Kidney tubule cell (primary cell): ENCODE measurements at places on chromosomes 3 and 15.
A peak's percentile ranks its signal among the peaks of the same experiment; 100 is the strongest.

DNA sequence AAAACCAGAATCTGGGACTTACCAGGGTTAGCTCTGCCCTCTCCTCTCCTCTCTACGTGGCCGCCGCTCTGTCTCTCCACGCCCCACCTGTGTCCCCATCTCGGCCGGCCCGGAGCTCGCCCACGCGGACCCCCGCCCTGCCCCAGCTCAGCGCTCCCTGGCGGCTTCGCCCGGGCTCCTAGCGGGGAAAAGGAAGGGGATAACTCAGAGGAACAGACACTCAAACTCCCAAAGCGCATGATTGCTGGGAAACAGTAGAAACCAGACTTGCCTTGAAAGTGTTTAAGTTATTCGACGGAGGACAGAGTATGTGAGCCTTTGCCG is 5.4 kb downstream of the ISL2 start:
- no peak for DNase-seq

- DNase-seq, result no peak
Observed at GRCh38 chr3:186663361-186664118, 2.3 kb upstream of the HRG start.

DNA sequence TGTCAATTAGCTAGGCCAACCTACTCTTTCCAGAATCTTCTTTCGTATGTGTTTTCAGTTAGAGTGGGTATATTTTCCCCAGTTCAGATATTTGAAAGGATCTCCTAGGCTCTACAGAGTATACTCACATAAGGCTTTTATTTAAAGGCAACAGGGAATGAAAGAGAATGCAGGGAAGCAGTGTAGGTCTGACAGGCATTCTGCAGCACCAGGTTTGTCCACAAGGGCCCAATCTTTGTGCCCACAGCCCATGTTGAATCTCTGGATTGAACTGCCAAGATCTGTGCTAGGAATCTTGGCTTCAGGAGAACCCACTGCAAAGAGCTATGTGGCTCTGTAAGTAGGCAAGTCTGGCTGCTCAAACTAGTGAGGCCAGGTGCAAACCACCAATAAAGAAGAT is 24.2 kb upstream of the GALNT15 start:
- DNase-seq, result no peak

DNA sequence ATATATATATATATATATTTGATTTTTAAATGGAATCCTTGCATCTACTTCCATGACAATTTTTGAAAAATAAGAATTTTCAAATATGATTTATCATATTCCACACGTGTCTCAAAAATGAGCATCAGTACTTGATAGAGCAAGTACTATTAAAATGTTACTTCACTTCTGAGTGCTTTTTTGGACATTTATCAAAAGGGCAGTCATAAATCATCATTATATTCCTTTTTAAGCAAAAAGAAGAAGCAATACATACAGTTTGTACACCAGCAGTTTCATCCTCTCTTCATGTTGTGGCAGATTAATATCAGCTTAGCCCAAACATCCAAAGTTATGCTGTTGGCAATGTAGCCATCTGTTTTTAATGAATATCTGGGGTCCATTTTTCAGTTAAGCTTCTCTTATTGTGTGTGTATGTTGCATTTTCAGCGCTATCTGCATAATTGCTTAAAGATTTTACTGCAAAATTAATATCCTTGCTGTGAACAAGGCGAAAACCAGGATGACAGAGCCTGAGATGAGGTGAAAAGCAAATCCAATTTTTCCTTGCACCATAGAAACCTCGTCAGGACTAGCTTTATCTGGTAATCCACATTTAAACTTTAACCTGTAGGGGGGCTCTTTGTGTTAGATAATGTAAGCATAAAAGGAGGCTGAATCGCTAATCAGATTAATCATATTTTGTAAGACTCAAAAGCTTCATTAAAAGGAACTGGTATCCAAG is 604.9 kb upstream of the AGTR1 start:
- DNase-seq, result no peak

DNA sequence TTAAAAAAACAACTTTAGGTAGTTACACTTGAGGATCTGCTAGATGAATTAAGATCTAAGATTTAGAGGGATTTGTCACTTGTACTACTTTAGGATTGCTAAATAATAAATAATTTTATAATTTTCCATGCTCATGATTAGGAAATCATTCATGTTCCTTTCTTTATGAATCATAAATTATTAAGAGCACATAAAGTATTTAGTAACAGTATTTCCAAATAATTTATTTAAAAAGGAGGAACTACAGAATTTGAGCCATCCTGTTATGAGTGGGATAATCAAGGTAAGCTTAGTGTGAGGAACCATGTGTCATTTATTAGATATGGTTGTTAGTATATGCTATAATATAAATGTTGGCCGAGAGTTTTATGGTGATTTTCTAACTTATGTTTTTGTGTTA is 37.5 kb upstream of the C3orf38 start:
- DNase-seq, result no peak

GRCh38 chr3:159144891-159145290 is 343.0 kb downstream of the MFSD1 start:
- no peak for DNase-seq

DNA sequence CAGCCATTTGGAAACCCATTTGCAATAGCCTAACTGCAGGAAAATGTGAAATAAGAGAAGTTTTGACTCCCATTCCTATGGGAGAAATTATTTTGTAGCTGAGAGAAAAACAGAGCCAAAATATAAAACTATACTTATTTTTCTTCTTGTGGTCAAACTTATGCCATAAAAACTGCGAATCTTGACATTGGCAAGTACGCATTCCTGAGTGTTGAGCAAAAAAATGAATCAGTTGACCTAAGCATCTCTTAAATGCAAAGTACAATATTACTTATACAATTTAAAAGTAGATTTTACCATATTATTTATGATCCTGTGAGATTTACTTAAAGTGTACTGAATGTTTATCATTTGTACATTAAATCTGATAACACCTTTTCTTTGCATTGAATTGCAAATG is 50.1 kb upstream of the CMC1 start:
- no peak for DNase-seq

DNA sequence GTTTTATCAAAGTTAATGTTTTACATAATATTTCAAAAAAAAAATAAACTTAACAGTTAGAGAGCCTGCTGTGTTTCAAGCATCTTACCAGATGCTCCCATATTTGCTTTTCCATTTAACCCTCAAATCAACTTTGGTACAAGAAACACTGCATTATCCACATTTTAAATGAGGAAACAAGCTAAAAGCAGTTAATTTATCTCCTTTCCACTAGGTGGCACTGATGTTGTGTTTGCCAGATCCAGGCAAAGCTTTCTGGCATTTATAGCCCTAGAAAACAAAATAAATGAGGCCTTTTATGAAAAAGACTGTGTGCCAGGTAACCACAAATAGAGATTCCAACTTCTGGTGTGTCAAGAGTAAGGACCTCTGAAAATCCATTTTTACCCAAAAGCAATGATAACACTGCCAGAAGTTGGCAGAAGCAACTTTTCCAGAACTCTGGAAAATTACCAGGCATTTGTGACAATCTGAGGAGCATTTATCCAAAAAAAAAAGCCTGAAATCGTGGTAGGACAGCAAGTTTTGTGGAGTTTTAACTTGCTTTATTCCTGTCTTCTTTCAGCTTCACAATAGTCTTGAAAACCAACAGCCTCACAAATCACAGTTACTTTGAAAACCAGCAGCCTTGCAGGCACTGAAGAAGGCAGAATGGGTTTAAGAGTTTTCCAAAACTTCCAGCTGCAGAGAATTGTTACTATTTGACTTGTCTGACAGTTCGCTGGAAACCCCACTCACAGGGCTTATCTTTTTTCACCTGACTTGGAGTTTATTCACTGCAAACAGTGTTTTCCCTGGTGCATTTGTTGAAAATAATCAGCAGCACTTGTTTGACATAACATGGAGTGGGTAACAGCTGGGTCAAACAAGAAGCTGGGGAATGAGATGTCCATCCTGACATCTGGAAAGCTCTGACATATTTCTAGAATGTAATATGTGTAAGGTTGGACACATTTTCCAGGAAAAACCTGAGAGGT is 9.2 kb downstream of the FAM162A start:
- peak; percentile 60 for DNase-seq

DNA sequence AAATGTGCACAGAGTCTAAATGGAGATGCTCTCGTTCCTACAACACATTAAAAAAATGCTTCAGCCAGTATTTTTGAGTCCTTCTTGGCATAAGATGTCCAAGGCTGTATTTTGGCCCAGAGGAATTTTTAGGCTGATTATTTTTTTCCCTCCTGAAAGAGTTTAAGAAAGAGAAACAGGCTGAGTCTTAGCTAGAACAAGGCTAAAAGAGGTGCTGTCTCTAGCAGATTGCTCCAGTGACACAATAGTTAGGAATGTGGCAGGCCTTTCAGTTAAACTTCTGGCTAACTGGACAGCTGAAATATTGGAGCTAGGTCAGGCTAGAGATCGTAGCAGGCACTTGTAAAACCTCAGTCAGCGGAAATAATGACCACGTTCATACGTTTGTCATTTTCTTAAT is 271.4 kb upstream of the RARB start:
- DNase-seq, result peak; percentile 76

GRCh38 chr3:51268132-51268531 is 117.0 kb upstream of the MANF start:
- DNase-seq, result no peak

- DNase-seq, result no peak
Observed at GRCh38 chr15:50050986-50051743, 67.9 kb downstream of the ATP8B4 start.

DNA sequence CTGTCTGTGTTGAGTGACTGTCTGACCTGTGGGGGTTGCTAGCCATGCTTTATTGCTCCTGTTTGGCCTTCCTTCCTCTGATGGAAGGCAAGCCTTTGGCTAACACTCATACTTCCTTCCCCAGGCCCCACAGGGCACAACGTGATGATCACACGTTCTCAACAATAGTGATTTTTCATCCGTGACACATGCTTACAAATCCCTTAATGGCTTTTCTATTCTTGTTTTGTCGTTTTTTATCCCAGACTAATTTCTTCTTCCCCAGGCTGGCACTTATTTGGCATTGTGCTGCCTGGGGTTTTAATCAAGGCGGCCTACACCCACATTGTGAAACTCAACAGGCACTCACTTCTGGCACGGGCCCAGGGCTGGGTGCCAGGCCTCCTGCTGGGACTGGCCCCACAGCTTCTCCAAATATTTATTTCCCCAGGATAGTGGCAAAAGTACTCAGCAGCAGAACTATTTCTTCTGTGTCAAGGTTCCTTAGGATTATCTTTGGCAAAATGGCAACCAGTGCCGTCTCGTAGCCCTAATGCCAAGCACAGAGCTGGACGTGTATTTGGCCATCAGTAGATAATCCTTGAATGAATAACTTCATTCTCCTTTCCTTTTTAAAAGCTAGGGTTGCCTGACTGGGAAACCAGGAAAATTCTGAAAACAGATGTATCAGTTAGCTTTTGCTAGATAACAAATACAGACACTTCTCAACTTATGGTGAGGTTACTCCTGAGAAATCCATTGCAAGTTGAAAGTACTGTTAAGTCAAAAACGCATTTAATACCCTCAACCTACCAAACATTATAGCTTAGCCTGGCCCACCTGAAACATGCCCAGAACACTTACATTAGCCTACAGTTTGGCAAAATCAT is 30.6 kb downstream of the CMTM7 start:
- DNase-seq, result peak; percentile 96

DNA sequence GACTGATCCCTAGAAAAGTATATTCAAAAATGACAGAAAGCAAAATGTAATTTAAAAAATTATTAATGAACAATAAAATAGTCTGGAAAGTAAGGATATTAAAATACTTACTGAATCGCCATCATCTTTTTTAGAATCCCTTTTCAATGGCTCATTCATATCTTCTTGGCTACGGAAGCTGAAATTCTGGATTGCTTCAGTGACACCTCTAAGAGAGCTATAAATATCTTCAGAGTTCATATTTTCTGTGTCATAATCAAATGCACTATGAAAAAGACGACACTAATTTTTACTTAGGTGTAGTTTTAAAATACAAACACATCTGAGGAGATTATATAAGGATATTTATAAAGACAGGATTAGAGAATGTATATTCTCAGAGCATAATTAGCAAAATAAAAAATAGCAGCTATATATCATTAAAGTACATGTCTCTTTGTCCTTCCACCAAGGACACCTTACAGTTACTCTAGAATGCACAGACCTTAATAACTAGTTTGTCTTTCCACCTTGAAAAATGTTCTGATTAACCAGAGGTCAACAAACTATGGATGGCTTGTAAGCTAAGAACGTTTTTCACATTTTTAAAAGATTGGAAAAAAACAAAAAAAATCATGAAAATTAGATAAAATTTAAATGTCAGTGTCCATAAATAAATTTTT is 98.6 kb upstream of the UBP1 start:
- no peak for DNase-seq

- DNase-seq, result no peak
Observed at GRCh38 chr3:150105886-150106612, 135.4 kb upstream of the PFN2 start.

- DNase-seq, result peak; percentile 38
Observed at GRCh38 chr15:29665444-29666003, 156.7 kb downstream of the TJP1 start.

DNA sequence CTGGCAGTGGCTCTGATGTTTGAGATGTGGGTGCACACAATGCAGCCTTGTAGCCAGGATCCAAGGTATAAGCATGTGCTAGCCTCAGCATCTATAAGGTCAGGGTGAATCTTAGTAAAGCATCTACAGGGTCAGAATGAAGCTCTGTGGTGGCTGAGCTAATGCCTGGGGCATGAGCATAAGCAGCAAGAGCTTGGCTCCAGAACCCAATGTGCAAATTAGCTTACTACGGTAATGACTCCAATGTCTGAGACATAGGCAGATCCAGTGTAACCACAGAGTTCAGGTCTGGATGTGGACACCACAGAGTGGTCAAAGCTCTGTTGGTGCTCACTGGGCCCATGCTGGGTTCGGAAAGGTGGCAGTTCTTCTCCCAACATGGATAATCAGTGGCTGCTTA is 304.5 kb upstream of the NECTIN3 start:
- no peak for DNase-seq

GRCh38 chr3:127677541-127678314 is 5.0 kb downstream of the ABTB1 start:
- DNase-seq, result no peak

- DNase-seq, result no peak
Observed at GRCh38 chr3:114496874-114497273, 203.0 kb downstream of the TIGIT start.

GRCh38 chr15:101554115-101554915 is 64.8 kb upstream of the PCSK6 start:
- no peak for DNase-seq

- peak; percentile 97 for DNase-seq
Observed at GRCh38 chr15:33201491-33202231, 7.1 kb upstream of the FMN1 start.

DNA sequence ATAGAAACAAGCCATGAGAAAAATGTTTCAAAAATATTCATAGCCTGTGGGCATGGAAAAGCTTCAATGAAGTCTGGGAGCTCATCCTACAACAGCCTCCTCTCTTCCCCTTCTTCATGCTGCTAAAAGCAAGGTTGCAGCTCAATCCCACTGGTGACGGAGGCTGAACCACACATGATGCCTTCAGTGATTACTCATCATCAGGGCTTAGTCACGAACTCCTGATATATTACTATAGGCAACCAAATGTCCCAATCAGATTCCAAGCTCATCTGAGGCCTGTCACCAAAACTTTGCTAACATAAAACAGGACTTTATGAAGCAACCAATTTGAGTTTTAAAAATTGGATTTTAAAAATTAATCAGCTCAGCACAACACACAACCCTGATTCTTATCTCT is 24.0 kb upstream of the SLC24A5 start:
- peak; percentile 65 for DNase-seq
